Germinal center (tissue), 1 donor: ENCODE measurements at places on chromosomes 6 and 20.

DNA sequence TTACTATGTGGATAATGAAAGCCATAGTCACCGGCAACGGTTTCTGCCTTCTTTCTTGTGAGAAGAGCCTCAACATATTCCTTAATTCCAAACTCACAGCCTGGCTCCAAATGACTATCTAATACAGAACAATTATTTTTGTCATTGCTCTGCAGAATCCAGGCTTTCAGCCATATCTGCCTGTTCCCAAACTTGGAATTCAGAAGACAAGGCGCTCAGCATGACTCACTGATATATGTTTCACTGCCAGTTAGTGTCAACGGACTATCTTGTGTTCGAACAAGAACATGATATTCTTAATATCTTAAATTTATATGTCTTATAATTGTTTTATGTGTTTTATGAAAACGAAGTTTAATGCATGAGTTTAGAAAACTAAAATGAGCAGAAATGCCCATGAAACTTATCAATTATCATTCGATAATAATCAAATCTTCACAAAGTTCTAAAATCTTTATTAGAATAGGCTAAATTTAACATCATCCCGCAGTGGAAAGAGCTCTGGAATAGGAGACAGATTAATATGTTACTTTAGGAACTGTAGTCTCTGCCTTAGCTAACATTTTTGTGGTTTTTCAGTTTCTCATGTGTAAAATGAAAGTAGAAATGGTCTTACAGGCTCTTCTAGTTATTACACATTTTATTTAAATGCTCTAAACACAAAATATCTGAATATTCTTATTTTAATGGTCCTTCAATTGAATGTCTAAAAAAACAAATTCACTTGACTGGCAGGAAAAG, 669.3 kb upstream of the GJE1 start:
- DNase-seq: no peak

- DNase-seq: no peak
Observed at GRCh38 chr6:155319902-155320301, 5.6 kb upstream of the TFB1M start.

- no peak for DNase-seq
Observed at GRCh38 chr6:32139590-32139989, 9.5 kb upstream of the FKBPL start.

- DNase-seq: no peak
Observed at GRCh38 chr6:42359021-42359420, 92.7 kb downstream of the TRERF1 start.

DNA sequence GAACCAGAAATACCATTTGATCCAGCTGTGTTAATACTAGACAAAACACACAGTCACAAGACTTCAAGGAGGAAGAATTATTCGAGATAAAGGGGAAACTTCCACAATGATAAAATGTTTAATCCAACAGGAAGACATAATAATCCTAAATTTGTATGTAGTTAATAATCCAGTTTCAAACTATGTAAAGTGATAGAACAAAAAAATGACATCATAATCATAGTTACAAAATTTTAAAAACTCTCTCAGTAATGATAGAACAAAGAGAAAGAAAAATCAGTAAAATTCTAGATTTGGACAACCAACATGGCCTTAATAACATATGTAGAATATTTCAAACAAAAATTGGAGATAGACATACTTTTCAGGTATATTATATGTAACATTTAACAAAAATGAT, 38.9 kb downstream of the LINC00237 start:
- DNase-seq: no peak

- DNase-seq: no peak
Observed at GRCh38 chr6:136347847-136348246, 58.2 kb upstream of the BCLAF1 start.

- no peak for DNase-seq
Observed at GRCh38 chr20:47784599-47785310, 526 bp downstream of the SULF2 start.

DNA sequence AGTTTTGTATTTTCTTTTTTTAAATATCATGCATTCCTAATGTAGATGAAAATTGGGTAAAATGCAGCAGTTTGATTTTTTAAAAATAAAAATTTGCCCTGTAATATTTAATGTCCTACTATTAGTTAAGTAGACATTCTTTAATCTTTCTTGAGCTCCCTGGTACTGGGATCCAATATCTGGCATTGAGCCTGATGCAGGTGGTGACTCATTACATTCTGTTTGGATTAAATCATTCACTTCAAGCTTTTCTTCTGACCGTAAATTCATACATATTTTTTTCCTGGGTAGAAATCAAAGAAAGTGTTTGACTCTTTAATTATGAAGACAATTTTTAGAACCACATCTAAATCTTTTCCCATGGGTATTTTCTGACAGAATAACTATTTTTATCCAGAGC, 768.8 kb upstream of the SLC35B3 start:
- no peak for DNase-seq
